ENCODE measurements at places on chromosomes 3 and 15. TPM values are rescaled to one million over a fixed set of nuclear protein-coding genes. Genes with fewer than 3 reads are reported as not detected.

DNA sequence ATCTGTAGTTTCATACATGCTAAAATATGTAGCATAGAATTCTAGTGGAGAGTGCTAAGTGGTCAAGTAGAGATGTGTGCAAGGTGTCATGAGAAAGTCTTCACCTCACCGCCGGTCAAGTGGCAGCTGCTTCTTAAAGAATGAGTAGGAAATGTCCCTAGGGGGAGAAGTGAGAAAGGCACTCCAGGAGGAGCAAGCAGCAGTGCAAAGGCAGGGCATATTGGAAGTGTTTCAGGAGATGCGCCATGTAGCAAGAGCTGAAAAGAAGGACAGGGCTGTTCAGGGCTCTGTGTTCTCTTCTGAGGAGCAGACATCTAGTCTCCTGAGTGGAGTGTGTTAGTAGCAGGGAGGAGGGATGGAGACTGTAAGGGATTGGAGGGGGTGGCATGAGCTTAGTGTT, 312.4 kb upstream of the SEMA6D start:
- DNase-seq = no peak

The PIERCE2 gene
- not detected for total RNA-seq

GRCh38 chr3:49614936-49615335, 59.2 kb upstream of the APEH start:
- DNase-seq = no peak

GRCh38 chr3:108664266-108664665, 74.7 kb downstream of the DZIP3 start:
- DNase-seq = no peak

- no peak for DNase-seq
These were observed 13.6 kb upstream of the ADAMTS17 start for GRCh38 chr15:100355342-100355741.

DNA sequence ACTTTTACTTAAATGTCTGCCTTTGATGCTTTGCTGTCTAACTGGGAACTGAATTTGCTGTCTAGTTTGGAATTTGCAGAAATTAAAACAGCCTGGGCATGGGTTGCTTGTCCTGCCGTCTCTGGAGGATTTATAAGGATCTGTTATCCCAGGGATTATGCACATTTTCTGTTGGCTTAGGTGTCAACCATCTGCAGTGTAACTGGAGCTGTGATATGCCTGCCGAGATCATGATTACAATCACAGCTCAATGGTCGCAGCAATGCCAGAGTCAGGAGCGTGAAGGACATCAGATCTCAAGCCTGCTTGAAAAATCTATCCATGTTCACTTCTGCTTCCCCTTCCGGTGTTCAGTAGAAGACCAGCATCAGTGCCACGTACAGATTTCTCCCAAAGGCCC, 41.8 kb upstream of the SETMAR start:
- DNase-seq = no peak

The A4GNT gene
- not detected for total RNA-seq

The AQR gene
- total RNA-seq = 21.9 TPM

GRCh38 chr15:79615754-79616153, 183.6 kb downstream of the MINAR1 start:
- no peak for DNase-seq

DNA sequence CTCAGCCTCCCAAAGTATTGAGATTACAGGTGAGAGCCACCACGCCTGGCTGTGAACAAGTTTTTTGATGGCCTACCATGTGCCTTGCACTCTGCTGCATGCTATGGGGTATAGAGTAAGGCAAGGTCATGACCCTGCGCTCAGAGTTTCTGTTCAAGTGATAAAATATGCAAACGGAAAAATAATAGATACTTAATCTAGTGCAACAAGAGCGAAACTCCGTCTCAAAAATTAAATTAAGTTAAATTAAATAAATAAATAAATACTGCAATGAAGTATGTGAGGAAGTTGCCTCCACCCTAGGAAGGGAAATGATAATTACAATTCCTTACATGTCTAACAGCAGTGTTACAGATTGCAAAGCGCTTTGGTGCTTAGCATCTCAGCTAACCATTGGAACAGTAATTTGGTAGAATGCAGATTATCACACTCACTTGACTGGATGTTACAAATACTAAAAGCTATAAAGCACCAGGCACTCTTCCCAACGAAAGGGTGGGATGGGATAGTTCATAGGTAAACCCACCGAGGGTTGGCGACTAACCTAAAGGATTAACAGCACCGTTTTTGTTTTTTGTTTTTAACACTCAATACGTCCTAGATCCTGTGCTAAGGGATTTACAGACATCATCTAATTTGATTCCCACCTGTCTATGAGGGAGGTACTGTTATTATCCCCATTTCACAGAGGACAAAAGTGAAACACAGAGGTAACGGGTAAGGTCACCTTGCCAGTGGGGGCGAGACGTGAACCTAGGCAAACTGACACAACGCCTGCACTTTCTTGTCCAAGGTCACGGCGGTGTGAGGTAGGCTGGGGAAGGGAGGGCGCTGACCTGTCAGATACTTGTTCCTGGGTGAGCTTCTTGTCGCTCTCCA, 793 bp upstream of the FANCD2 start:
- no peak for DNase-seq

- no peak for DNase-seq
These were observed 322.5 kb downstream of the MAGI1 start for GRCh38 chr3:65716071-65716751.
